ENCODE measurements at places on chromosomes 4 and X. TPM values are rescaled to one million over a fixed set of nuclear protein-coding genes. Genes with fewer than 3 reads are reported as not detected.

The ANAPC10 gene
- 24.9 TPM for polyA plus RNA-seq

The COX7B2 gene
- polyA plus RNA-seq = not detected

The ZNF630 gene
- 4.1 TPM for polyA plus RNA-seq

The PWWP3B gene
- polyA plus RNA-seq = not detected

The SOX3 gene
- not detected for polyA plus RNA-seq

The EGFL6 gene
- polyA plus RNA-seq = not detected

The SPINK2 gene
- 7.1 TPM for polyA plus RNA-seq

The SPANXA1 gene
- not detected for polyA plus RNA-seq

The NFKB1 gene
- polyA plus RNA-seq = 10.4 TPM

The ABCD1 gene
- 3.6 TPM for polyA plus RNA-seq

The GLRA2 gene
- not detected for polyA plus RNA-seq

The ADH1B gene
- not detected for polyA plus RNA-seq

The CDS1 gene
- polyA plus RNA-seq = not detected

The CENPVL2 gene
- polyA plus RNA-seq = not detected

The KLHL13 gene
- polyA plus RNA-seq = not detected

The POU3F4 gene
- polyA plus RNA-seq = not detected

The NWD2 gene
- polyA plus RNA-seq = not detected

The TRO gene
- 0.06 TPM for polyA plus RNA-seq

The TDO2 gene
- not detected for polyA plus RNA-seq

The ADGRL3 gene
- not detected for polyA plus RNA-seq

The WDR45 gene
- polyA plus RNA-seq = 58.3 TPM

The CTAG2 gene
- not detected for polyA plus RNA-seq

The MAGEA4 gene
- polyA plus RNA-seq = not detected

The H2BW2 gene
- polyA plus RNA-seq = not detected

The SPANXA2 gene
- polyA plus RNA-seq = not detected

The IL13RA2 gene
- polyA plus RNA-seq = not detected

The EIF2S3 gene
- 128 TPM for polyA plus RNA-seq

The SLIT2 gene
- polyA plus RNA-seq = not detected

The SYTL4 gene
- polyA plus RNA-seq = 0.11 TPM

The RENBP gene
- 1.2 TPM for polyA plus RNA-seq

The PPP2R2C gene
- polyA plus RNA-seq = not detected

The ZFP92 gene
- polyA plus RNA-seq = 0.21 TPM

The CENPVL3 gene
- polyA plus RNA-seq = not detected

The HHIP gene
- polyA plus RNA-seq = not detected

The GATA1 gene
- not detected for polyA plus RNA-seq

The MAML3 gene
- polyA plus RNA-seq = 0.03 TPM

The NR3C2 gene
- polyA plus RNA-seq = 2.3 TPM

The CXCL11 gene
- not detected for polyA plus RNA-seq

The TCEAL7 gene
- not detected for polyA plus RNA-seq

The PAGE2B gene
- polyA plus RNA-seq = not detected

The NUDT11 gene
- polyA plus RNA-seq = 0.20 TPM

The ETDB gene
- polyA plus RNA-seq = not detected

The SLC2A9 gene
- polyA plus RNA-seq = 0.41 TPM

The CT45A2 gene
- not detected for polyA plus RNA-seq

The MAOB gene
- polyA plus RNA-seq = not detected
